Left colon (tissue), 2 donors: ENCODE measurements at places on chromosomes 2 and 18. TPM values are rescaled to one million over a fixed set of nuclear protein-coding genes. Genes with fewer than 3 reads are reported as not detected.

Gene KCNE4
- total RNA-seq, result 0.89 TPM

Gene SLC8A1
- total RNA-seq, result 22.6 TPM

Gene PSD4
- total RNA-seq, result 68.4 TPM

Gene EHD3
- total RNA-seq, result 1.2 TPM

Gene LGALSL
- total RNA-seq, result 43.6 TPM

Gene MYO1B
- 63.2 TPM for total RNA-seq

Gene DUSP2
- 1.7 TPM for total RNA-seq

Gene HOXD8
- 9.8 TPM for total RNA-seq

Gene REG3G
- not detected for total RNA-seq

Gene MRPS5
- total RNA-seq, result 73.1 TPM

Gene KCNG2
- not detected for total RNA-seq

Gene PIKFYVE
- 20.5 TPM for total RNA-seq

Gene CPO
- total RNA-seq, result not detected

Gene SLC9A4
- total RNA-seq, result 0.09 TPM

Gene GKN2
- not detected for total RNA-seq

Gene TCF7L1
- total RNA-seq, result 2.0 TPM

Gene NEUROD1
- total RNA-seq, result 2.2 TPM

Gene ACOXL
- total RNA-seq, result 0.42 TPM

Gene POTEJ
- total RNA-seq, result 0.15 TPM

Gene RAB6C
- total RNA-seq, result 0.15 TPM

Gene THSD7B
- 0.14 TPM for total RNA-seq

Gene CD8A
- total RNA-seq, result 3.2 TPM
